ENCODE measurements at places on chromosomes 6 and 20.

- no peak for DNase-seq
Observed at GRCh38 chr6:112154711-112155110, 67.3 kb downstream of the FAM229B start.

- no peak for DNase-seq
Observed at GRCh38 chr6:105983763-105984162, 102.4 kb upstream of the PRDM1 start.

DNA sequence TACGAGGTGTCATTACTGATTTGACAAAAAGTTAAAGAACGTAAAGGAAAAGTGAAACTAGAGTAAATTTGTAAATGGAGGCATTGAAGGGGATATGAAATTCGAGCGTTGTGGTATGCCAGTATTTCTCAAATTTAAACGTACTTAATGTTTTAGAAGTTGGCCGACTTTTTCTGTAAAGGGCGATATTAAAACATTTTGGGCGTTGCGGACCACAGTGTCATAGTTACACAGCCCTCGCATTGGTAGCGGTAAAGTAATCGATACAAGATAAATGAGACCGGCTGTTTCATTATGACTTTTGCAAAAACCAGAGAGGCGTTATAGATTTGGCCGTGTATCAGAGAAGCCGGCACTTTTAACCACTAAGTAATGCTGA lies 39.6 kb downstream of the OR2B2 start:
- DNase-seq, result no peak

DNA sequence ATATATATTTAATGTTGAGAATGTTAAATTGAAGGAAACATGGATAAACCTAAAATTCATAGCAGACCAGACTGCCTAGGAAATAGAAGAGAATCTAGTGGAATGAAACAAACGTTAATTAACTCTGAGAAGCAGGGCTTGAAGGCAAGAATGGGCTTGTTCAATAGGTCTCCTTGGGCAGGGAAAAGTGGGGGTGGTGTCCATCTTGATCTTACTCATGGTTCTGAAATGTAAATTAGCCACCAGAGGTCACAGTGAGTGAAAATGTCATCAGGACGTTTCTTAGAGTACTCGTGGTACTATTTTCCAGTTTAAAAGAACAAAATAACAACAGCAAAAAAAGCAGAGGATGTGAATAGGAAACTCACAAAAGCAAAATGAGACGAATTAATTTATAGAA lies 66.8 kb upstream of the BTBD3 start:
- DNase-seq, result no peak

DNA sequence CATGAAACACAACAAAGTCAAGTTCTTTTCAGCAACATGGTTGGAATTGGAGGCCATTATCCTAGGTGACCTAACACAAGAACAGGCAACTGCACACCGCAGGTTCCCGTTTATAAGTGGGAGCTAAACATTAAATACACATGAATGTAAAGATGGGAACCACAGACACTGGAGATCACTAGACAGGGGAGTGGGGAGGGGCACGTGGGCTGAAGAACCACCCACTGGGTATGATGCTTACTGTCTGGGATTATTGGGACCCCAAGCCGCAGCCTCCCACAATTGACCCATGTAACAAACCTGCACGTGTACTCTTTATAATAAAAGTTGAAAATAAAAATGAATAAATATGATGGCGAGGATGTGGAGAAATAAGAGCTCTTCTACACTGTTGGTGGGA lies 8.6 kb upstream of the RAET1G start:
- no peak for DNase-seq

- DNase-seq, result no peak
Observed at GRCh38 chr6:83436674-83437073, 5.8 kb upstream of the ME1 start.

- no peak for DNase-seq
Observed at GRCh38 chr20:39103732-39104131, 141.6 kb downstream of the DHX35 start.

- DNase-seq, result no peak
Observed at GRCh38 chr6:1535295-1535694, 74.4 kb upstream of the FOXC1 start.

Measured in stimulated activated CD8-positive, alpha-beta memory T cell treated with anti-CD3 and anti-CD28 coated beads, Interleukin-7, amount 100 ng/mL, for 24 hours (primary cell).